Activated T-cell treated with anti-CD3 and anti-CD28 coated beads, Interleukin-2, amount 50 U/mL, for 72 hours (primary cell): ENCODE measurements at places on chromosomes 1 and 21. TPM values are rescaled to one million over a fixed set of nuclear protein-coding genes. Genes with fewer than 3 reads are reported as not detected.

GRCh38 chr1:19975423-19976193 lies 3.8 kb downstream of the PLA2G2A start:
- no peak for DNase-seq

SPATA46 gene
- not detected for total RNA-seq

DNA sequence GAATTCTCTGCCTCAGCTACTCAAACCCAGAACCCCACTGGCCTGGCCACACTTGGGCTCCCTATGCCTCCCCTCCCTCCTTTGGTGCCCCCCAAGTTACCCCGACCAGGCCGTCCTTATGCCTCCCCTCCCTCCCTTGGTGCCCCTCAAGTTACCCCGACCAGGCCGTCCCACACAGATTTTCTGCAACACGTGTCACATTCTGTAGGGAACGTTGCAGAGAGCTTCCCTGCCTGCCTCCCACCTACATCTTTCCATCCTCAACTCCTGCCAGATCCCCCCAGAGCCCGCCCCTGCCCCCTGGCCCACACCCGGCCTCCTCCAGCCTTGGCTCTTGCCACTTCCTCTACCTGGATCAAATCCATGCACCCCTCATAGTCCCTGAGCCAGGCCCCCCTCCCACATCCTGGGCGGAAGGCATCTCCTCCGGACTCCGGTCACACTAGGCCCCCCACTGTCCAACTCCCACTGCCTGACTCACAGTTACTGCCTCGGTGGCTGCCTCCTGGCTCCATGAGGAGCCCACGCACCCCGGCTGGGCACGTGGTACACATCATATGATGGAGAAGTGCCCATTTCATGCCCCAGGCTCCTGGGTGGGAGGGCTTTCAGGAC lies 41.2 kb downstream of the KCNAB2 start:
- no peak for DNase-seq

DNA sequence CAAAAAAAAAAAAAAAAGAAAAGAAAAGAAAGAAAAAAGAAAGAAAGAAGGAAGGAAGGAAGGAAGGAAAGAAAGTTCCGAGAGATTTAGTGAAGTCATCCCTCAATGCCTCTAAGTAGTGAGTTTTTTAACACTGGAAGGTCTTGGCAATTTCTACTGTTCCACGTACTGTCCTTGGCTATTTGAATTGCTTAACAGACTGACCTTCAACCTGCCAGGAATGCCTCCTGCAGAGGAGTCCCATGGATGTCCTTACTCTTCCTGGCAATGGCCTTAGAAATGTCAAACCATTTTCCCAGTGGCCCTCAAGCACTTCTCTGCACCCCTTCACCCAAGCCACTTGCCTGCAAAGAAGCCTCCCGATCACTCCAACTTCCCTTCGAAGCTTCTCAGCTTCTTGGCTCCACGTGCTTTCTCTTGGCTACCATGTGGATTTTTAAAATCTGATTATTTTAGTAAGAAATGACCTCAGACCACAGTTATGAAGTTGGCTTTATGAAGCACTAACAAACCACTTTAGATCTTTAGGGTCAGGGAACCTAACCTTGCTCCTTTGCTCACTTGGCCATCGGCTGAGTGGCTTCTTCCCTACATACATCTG lies 43.7 kb upstream of the ABCG1 start:
- no peak for DNase-seq

- DNase-seq: no peak
Observed at GRCh38 chr1:167943541-167943940, 6.7 kb upstream of the MPC2 start.

GRCh38 chr1:66182026-66182425 lies 351.9 kb upstream of the SGIP1 start:
- no peak for DNase-seq

DNA sequence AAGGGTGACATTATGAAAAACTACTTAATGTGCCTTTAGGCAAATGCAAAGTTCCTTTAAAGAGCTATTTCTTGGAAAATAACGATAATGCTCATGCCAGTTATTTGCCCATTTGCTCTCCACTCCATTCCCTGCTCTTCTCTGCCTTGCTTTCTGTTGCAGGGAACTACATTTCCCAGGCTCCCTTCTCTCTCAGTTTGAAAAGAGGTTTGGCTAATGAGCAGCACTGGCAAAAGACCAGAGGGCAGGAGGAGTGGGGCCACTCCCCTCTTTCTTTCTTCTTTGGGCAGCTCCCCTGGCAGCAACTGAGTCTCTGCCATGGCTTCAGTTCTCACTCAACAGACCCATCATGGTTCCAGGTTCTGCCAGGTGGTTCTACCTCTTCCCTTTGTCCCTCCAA lies 130.5 kb downstream of the RWDD3 start:
- no peak for DNase-seq

GRCh38 chr1:243513726-243514491 lies 258.1 kb downstream of the SDCCAG8 start:
- DNase-seq: no peak

- no peak for DNase-seq
Observed at GRCh38 chr21:19256934-19257660, 853.5 kb upstream of the TMPRSS15 start.

DNA sequence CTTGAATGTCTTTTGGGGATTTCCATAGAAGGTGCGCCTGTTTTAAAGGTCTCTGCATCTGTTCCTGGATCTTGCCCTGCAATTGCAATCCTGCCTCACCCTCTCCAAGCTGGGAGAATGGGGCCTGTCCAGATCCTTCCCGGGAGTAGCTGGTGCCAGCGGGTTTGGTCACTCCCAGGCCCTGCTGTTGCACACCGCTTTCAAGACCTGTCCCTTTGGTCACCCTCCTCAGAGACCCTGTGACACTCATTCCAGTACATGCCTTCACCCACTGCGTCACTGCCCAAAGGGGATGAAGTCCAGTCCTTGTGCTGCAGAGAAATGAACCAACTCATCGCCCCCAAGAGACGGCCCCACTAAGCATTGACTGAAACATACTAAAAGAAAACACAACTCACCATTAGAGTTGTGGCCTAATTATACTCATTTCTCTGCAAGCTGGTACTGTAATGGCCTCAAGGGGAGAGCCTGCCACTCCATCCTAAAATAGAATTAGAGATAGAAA lies 1.9 kb upstream of the IRF2BP2 start:
- DNase-seq: no peak

GRCh38 chr1:66274634-66275033 lies 259.3 kb upstream of the SGIP1 start:
- DNase-seq: peak; percentile 42
